ENCODE measurements at places on chromosomes 13 and 19. TPM values are rescaled to one million over a fixed set of nuclear protein-coding genes. Genes with fewer than 3 reads are reported as not detected.

DNA sequence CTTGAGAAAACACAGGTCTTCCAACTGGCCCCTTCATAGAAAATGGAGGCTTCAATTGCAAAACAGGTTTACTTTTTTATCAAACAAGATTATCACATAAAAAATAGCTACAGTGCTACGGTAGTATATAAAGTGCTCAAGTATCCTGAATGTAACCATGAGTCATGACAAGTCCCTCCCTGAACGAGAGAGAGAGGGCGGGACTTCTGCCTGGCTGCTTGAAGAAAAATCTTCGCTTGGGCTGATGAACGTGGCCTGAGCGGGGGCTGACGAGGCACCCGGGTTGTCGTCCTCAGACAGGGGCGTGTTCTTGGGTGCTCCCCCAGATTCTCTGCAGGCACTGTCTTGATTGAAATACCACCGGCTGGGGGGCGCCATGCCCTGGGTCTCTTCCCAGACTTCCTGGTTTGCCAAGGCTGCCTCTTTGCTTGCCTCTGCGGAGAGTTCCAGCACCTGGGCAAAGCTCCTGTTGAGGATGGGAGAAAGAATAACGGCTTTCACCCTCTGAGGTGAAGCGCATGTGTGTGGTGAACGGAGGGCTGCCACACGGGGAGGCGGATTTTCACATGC, 23.2 kb upstream of the CPAMD8 start:
- peak; percentile 70 for DNase-seq

DNA sequence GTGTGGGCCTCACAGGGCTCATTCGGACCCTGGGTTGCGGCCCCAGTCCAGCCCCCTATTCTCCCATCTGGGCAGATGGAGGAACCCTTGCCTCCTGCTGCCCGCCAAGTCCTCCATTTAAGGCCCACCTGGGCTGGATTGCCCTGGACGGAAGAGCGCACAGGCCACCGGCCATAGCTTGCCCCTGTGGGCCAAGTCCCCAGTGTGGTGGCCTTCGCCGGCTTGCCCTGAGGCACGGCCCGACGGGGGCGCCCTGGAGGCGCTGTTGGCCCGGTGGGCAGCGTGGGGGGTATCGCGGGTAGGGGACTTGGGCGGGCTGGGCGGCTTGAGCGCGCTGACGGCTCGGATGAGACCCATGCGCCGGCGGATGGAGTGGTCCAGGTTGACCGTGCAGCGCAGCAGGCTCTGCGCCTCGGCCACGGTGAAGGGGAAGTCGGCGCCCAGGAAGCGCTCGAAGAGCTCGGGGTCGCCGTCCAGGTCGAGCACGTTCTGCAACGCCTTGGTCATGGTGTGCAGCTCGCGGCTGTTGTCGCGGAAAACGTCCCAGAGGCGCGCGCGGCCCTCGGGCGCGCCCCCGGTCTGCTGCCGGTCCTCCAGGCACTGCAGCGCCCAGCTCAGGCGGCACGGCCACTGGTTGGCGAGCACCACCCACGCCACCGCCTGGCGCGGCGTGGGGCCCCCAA, 8.8 kb downstream of the NKPD1 start:
- no peak for DNase-seq

GRCh38 chr13:106649495-106649894, 81.6 kb upstream of the ARGLU1 start:
- DNase-seq = no peak

- peak; percentile 19 for DNase-seq
These were observed 71.7 kb upstream of the WASF3 start for GRCh38 chr13:26485786-26486185.

Gene ZSCAN18
- 50.7 TPM for total RNA-seq

GRCh38 chr19:2578391-2578890, 102.5 kb downstream of the GADD45B start:
- DNase-seq = peak; percentile 79

Gene CYP2A6
- total RNA-seq = not detected

Gene TRPM4
- total RNA-seq = 14.0 TPM

Gene ZFR2
- not detected for total RNA-seq

DNA sequence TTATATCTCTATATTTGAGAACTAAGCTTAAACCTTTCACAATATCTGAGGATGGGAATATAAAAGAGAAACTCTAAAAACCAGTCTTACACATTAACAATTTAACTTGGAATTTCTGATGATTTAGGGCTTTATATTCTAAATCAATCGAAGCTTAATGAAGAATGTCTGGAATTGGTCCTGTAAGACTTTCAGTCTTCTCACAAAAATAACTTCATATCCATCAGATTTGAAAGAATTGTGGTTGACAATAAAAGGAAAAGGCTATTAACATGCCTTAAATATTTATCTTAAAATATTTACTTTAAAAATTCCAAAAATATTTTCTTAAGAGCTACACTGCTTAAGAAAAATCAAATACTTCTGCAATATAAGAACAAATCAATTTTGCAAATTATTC, 27.3 kb downstream of the MYCBP2 start:
- DNase-seq = no peak

Gene OVOL3
- not detected for total RNA-seq

Gene EXOC3L2
- under 0.01 TPM for total RNA-seq

Gene PSG5
- 13.6 TPM for total RNA-seq

GRCh38 chr13:72437458-72437857, 290.0 kb downstream of the MZT1 start:
- DNase-seq = peak; percentile 1

GRCh38 chr13:110010404-110011138, 224.2 kb upstream of the IRS2 start:
- peak; percentile 79 for DNase-seq

DNA sequence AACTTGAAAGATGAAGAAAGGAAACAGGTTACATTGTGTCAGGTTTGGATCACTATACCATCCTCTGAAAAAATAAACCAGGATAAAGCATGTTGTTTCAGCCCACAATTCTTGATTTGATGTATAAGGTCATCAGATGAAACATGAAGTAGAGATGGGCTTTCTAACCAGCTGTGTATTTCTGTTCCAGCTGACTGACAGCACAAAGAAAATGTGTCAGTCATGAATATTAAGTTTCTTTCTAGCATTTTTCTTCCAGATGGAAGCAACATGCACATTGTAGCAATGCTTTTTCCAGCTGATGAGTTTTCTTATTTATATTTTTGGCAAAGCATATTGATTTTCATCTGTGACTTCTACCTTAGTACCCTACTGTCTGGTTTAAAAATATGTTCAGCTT, 199.6 kb downstream of the OXGR1 start:
- DNase-seq = no peak

GRCh38 chr19:46985542-46986415, 33.9 kb upstream of the NPAS1 start:
- DNase-seq = no peak

Gene ZBTB32
- total RNA-seq = not detected

GRCh38 chr13:112716461-112716820, 26.6 kb downstream of the ATP11A start:
- DNase-seq = no peak

Gene LRRC63
- total RNA-seq = 0.41 TPM

- no peak for DNase-seq
These were observed 22.8 kb upstream of the ZBTB7A start for GRCh38 chr19:4089400-4089908.

GRCh38 chr13:81563091-81563490, 1222.2 kb upstream of the SPRY2 start:
- no peak for DNase-seq

GRCh38 chr13:60001889-60002288, 161.8 kb downstream of the DIAPH3 start:
- DNase-seq = no peak

DNA sequence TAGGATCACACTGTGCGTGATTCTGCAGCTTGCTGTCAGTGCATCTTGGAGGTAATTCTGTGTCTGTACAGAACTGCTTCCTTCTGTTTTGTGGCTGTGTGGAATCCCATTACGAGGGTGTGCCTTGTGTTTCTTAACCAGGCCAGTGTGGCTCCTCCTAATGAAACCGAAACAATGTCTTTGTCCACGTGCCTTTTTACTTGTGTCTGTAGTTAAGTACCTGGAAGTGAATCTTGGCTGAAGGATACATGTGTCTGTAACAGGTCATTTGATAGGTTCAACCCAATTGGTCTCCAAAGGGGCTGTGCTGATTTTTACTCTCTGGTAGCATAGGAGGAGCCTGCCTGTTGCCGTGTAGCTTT, 13.1 kb downstream of the NOP53 start:
- no peak for DNase-seq

DNA sequence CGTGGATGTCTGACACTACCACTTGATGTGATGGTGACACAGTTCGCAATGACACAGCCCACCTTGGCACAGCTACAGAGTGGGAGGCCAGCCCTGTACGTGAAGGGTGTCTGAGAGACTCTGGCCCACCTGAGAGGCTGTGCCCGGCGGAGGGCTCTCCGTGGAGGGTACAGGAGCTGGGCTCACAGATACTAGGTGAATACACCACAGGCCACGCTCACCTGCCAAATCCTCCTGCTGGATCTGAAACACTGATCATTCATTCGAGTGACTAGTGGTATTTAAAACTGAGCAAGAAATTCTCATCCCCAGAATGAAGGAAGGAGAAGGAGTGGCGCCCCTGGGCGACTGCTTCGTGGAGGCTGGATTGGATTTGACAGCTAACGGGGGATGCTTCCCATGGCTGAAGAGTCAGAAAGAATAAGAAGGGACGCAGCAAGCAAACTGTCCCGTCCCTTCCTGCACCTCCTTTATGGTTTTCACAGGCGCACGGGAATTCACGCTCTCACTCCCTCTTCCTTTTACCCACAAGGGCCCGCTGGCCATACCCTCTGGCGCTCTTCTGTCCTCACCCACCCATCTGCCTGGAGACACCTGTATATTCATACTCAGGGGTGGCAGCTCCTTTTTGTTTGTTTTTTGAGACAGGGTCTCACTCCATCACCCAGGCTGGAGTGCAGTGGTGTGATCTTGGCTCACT, 25.0 kb downstream of the CEBPG start:
- DNase-seq = no peak
